HL-60 (cell line): ENCODE measurements at places on chromosomes 13 and 19.

GRCh38 chr13:93758575-93758974 is 532.0 kb downstream of the GPC6 start:
- DNase-seq = no peak

GRCh38 chr19:11422163-11423065 is 3.3 kb upstream of the RGL3 start:
- peak; percentile 29 for DNase-seq

DNA sequence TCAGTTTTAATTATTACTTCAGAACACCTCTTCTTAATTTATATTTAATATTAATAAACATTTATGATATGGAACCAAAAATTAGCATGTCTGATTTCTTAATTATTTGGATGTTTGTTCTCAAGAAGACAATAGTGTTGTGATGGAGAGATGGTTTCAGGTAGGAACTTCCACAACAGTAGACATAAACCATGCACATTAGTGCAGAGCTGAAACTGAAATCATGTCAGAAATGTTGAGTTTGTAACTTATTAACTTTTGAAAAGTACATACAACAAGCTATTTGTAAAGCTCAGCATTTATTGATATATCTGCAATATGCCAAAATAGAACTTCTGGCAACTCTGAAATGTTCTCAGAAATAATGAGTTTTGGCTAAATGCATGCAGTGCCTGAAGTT is 11.8 kb upstream of the EDNRB start:
- no peak for DNase-seq

DNA sequence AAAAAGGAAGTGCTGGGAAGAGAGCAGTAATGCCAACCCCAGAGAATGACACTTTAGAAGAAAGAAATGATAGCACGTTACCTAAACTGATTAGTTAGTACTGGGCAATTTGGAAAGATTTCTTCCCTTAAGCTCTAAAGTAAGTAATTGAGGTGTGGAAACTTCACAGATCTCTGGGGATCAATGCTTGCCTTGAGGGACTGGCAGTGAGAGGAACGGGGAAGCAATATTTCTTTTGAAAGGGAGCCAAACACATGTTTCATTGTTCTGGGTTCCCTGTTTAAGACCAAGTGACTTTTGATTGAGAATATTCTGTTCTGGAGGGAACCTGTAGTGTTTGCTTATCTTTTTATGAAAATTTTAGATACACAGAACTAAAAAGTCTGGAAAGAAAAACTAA is 190.5 kb downstream of the NDFIP2 start:
- no peak for DNase-seq

DNA sequence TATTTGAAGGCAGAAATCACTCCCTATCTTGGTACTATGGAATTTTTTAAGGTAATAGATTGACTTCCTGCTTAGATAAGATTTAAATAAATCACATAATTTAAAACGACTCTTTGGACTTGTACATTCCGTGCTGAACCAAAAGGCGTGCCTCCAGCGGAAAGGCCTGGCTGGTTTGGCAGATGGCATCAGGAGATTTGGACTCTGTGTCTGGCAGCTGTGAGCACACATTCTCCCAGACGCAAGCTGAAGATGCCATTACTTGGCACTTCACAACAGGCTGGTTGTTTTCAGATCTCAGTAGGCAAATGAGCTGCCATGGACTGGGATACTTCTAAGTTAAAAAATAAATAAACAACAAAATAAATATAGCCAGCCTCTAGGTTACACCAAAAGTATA is 104.5 kb upstream of the SLC15A1 start:
- DNase-seq = no peak

DNA sequence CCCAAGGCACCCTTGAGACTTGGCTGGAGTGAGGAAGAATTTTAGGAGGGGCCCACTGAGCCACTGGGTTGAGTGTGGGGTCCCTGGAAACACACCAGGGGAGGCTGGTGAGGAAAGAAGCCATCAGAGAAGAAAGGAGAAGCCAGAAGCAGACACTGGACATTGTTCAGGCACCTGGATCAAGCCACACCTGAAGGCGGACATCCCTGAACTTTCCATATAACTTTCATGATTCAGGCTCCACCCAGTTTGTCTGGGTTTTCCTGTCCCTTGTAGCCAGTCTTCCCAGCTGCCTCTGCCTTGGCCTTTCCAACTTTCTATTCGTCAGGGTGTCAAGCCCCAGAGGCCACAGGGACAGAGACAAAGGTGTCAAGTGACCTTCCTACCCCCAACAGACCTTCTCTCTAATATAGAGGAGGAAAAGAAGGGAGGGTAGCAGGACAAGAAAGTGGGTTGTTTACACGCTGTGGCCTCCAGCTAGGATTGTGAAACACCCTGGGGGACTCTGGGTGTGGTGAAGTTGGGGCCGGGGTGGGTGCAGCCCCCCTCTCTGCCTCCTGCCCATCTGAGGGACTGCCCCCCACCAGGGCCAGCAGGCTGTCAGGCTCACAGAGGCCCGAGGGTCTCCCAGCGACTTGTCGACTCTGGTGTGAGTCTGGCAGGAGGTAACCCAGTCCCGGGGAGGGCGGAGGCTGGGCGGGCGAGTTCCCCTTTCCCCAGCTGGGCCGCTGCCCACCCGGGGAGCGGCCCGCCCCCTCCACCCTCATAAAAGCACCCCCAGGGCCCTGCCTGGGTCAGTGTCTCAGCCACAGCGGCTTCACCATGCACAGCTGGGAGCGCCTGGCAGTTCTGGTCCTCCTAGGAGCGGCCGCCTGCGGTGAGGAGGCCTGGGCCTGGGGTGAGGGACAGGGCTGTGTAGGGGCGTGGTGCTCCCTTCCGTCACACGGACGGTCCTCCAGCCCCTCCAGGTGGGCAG is at the start of gene CFD:
Gene CFD (plus strand): TSS at position 797 of the 976 bp plus-strand sequence. CDS start 26 bp downstream, at position 823.
- no peak for DNase-seq

DNA sequence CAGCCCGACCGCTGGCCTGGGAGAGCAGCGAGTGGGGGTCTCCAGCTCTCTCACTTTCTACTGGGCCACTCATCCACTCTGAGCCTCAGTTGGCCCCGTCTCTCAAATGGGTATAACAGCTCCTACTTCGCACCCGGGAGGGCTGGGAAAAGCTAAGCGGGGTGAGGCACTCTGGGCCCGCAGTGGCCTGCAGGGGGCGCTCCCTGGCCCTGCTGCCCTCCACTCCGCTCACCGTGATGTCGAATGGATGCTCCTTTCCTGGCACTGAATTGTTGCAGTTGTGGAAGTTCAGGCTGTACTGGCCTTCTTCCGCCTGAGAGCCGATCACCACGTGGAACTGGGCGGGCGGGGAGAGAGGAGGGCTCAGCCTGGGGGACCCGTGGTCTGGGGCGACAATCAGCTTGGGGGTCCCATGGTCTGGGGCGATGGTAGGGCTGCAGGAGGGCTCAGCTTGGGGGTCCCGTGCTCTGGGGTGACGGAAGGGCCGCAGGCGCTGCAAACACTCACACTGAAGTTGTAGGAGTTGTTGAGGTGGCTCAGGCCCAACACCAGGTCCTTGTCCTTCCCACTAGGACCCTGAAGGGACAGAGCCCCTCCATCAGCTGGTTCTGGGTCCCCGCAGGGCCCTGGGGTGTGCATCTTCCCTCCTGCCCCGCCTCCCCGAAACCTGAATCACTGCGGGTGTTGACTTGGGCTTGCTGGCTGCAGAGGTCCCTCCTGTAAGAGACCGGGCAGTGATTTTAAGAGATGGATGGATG is 3.9 kb downstream of the GPR108 start:
- no peak for DNase-seq

- DNase-seq = peak; percentile 49
These were observed 30.1 kb downstream of the EPS15L1 start for GRCh38 chr19:16441661-16442162.

- DNase-seq = peak; percentile 90
These were observed 1.9 kb upstream of the ZBTB32 start for GRCh38 chr19:35702223-35703012.

DNA sequence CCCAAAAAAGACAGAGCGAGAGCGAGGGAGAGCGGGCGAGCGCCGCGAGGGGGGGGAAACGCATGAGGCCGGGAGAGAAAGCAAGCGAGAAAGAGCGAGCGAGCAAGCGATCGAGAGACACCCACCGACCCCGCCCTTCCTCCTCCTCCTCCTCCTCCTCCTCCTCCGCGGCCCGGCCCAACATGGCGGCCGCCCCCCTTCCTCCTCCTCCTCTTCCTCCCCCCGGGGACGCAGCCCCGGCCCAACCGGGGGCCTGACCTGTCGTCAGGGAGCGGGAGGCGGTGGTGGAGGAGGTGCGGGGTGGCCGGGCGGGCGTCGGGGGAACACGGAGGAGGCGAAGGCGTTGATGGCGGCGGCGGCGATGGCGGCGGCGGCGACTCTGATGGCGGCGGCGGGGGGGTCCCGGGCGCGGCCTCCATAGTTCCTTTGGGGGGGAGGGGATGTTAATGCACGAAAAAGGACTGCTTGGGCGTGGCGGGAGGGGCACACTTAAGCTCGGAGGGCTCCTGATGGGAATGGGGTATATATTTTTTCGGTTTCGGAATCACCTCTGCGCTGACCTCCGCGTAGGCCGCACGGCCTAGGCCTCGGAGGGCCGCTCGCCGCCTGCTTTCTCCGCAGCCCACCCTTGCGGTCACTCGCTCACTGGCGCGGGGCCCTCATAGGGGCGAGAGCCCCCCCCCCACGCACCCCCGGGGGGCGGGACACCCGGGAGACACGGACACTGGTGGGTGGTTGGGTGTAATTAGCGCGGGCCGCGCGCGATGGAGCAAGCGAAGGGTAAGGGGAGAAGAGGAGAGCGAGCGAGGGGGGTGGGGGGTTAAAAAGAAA is 1.2 kb downstream of the ZC3H4 start:
- DNase-seq = peak; percentile 93

GRCh38 chr19:5844456-5845433 is 5.2 kb upstream of the FUT6 start:
- DNase-seq = no peak

- no peak for DNase-seq
These were observed 99.6 kb downstream of the LIG4 start for GRCh38 chr13:108115738-108116137.

DNA sequence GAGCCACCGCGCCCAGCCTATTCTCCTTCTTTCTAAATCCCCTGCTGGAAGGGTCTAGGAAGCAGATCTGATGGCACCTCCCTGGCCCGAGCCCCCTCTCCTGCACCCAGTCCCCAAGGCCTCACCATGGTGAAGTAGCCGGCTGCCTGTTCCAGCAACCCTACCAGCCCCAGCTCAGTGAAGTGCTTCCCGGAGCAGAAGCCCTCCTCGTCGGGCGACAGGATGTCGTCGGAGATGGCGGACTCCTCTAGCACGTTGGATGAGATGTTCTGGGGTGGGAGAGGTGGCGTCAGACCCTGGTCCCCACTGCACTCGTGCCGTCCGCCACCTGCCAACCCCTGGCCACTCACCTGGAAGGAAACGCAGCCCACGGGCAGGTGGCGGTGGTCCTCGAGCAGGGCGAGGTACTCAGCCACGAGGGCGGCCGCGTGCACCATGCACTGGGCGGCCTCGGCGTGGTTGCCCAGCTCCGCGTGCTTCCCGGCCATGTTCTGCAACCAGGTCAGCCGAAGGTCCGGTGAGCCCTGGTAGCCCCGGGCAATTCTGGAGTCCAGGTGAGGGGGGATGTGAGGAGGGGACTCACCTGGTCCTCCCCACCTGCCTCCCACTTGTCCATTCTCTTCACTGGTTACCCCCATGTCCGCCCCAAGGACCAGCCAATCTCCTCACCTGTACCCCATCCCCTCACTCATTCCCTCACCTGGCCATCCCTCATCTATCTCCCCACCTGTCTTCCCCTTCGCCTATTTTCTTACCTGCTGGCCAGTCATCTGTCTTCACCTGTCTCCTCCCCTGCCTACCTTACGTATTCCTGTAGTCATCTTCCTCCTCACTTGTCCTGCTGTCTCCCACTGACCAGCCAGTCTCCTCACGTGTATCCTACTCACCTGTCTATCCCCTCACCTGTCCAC is 11.5 kb upstream of the KANK2 start:
- no peak for DNase-seq

DNA sequence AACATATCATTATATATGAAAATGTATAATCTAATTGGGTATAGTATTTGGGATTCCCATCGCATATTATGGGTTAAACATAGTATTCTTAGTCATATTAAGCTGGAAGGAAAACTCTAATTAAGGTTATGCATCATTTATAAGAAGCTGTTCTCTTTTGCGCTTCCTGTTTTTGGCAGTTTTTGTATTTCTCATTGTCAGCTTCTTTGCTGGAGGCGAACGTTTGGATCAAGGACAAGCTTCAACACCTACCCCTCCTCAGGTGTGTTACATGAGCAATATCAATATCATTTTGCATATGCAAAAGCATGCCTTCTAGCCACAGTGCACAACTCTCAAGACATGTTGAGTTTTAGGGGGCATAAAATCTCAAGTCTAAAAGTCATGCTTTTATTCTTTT is 439.8 kb downstream of the TDRD3 start:
- DNase-seq = no peak

- DNase-seq = no peak
These were observed 1.3 kb downstream of the PMIS2 start for GRCh38 chr19:35587321-35587720.

- no peak for DNase-seq
These were observed 56.9 kb downstream of the EDNRB start for GRCh38 chr13:77861741-77862140.

GRCh38 chr19:10270180-10270615 is 722 bp upstream of the ICAM1 start:
- peak; percentile 92 for DNase-seq

DNA sequence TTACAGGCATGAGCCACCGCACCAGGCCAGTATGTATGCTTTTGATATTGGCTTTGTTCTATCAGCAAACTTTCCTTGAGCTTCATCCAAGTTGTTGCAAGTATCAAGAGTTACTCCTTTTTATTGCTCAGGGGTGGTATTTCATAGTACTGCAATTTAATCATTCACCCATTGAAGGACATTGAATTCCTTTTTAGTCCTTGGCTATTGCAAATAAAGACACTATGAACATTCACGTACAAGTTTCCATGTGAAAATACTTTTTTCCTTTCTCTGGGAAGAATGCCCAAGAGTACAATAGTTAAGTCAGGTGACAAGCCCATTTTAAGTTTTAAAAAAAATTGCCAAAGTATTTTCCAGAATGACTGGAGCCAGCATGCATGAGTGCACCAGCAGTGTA is 20.4 kb downstream of the CEACAM3 start:
- no peak for DNase-seq

- DNase-seq = no peak
These were observed 67.8 kb downstream of the RASA3 start for GRCh38 chr13:114064450-114065140.

GRCh38 chr19:4208385-4209094 is 20.8 kb upstream of the EBI3 start:
- DNase-seq = no peak

- DNase-seq = no peak
These were observed 12.0 kb downstream of the NAXD start for GRCh38 chr13:110627351-110627750.

DNA sequence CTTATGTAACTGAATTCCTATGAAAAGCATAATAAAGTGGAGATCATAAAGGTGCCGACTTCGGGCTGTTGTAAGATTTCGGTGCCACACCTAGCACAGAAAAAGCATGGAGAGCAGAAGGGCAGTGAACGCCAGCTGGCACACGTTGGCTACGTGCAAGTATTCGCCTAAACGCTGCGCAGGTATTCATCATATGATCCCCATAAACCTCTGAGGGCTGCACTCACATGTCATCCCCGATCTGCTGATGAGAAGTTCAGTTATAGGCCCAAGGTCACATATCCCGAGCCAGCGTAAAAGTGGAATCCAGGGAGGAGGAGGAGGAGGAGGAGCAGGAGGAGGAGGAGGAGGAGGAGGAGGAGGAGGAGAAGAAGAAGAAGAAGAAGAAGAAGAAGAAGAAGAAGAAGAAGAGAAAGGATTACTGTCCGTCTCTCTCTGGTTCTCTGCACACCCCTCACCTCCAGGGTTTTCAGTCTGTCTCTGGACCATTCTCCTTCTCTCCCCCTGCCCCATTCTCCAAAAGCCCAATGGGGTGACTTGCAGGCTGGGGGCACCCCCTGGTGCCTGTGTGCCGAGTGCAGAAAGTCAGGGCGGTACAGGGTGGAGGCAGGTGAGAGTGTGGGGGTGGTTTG is 18.6 kb upstream of the CYP2S1 start:
- no peak for DNase-seq
